ENCODE measurements at places on chromosomes 1 and 21.

- DNase-seq, result no peak
These were observed 48.0 kb upstream of the ITPKB start for GRCh38 chr1:226787071-226787470.

DNA sequence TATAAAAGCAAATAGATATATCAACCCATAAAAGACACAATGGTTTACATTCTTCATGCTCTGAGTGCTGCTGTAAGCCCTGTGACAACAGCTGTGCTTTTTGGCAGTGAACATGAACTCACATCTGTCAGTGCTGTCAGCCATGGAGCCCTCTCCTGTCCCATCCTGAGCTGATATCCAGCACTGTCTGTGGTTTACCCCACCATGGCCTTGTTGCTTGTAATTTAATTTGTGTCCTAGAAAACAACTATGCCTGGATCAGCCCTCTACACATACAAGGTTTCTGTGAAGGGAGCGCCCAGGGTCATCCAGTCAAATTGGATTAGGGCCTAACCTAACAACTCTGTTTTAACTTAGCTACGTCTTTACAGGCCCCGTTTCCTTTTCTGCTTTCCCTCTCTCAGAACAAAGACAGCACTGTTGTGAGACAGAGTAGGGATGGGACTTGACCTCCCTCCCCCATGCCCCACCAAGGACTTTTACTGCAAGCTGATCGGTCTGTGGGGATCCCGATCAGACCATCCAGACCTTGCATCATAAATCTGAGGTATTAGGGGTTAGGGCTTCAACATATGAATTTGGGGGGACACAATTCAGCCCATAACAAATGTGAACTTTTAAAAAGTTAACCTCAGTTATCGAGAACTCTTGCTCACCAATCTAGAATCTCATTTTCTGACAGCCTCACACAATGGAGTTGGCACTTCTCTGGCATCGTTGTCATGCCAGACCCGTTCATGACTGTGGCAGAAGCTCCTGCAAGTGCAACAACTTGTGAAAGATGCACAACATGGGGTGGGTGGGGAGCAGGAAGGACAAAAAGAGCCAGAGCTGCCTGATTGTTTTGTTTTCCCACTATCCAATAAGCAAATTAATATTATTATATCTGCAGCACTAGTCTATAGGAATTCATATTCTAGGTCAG, 16.4 kb upstream of the SLC44A3 start:
- no peak for DNase-seq

- no peak for DNase-seq
These were observed 111.7 kb downstream of the DUSP10 start for GRCh38 chr1:221630236-221630635.

DNA sequence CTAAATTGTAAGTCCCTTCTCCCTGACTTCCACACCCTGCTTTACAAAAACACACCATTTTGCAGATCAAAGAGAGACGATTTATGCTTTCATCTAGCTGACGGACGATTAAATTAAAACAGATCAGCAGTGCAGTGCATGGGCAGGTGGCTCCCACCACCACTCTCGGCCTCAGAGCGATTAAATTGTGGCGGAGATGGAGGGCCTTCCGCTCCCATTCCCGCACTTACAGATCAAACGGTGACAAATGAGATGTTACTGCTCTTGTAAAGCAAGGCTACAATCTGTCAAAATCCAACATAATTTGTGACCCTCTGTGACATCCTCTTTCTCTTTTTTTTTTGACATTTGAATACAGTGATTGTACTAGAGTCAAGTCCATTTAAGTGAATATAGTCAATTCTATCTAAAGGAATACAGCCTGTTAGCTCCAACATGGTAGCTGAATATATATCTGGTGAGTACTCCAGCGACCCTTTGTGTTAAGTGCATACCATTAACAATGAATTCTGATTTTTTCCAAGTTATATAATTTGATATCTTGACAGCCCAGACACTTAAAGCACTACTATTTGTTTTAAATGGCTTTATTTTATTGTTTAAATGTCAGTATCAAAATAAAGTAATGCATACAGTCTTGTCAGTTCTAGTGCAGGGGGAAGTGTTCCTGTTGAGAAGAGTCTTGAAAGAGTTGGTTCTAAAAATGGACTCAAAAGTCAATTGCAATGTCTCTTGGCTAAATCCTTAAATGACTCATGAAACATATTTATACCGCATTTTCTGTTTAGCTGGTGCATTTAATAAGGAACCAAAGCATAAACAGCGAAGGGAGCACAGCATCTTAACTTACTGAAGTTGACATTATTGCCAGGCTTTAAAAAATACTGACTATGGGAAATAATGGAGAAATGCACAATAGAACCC, 109.0 kb downstream of the ESRRG start:
- DNase-seq, result peak; percentile 90

GRCh38 chr1:11802616-11802972, 3.2 kb downstream of the MTHFR start:
- no peak for DNase-seq

DNA sequence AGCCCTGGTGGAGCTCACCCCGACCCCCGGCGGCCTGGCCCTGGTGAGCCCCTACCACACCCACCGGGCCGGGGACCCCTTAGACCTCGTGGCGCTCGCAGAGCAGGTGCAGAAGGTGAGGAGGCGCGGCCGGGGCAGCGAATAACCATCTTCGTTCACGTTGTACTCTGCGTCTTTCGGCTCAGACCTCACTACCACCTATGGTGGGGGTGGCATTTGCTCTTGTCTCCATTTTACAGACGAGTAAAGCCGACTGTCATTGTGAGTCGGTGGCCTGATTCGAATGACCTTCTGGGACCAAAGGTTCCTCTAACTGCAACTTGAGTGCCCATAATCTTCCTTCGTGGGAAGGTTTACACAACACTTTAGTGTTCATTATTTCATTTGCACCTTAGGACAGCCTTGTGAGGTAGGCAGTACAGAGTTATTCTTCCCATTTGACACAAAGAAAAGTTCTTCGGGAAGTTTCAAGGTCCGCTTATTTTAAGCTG, 506 bp downstream of the C1orf50 start:
- no peak for DNase-seq

DNA sequence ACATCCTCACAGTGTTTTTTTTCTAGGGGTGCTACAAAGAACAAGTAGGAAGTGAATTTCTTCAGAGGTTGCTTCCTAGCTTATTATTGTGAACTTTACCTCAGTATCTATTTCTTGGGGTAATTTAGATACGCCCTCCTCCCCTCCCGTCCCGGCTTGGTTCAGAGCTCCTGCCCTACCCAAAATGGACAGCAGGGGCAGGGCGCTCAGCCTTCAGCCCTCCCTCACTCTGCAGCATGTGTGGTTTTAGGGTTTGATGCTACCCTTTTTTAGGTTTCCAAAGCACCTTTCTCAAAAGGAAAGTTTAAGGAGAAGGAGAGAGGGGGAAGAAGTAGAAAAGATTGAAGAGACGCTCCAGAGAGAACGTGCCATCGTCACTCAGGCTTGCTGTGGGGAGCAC, 16.9 kb upstream of the POGK start:
- DNase-seq, result no peak

GRCh38 chr1:121544500-121544899, 359.7 kb downstream of the SRGAP2C start:
- no peak for DNase-seq
